Posterior vena cava (tissue), 2 donors: ENCODE measurements at places on chromosomes 11 and 22. TPM values are rescaled to one million over a fixed set of nuclear protein-coding genes. Genes with fewer than 3 reads are reported as not detected.

Gene DRD2
- 0.51 TPM for total RNA-seq

Gene TRIM6
- 3.2 TPM for total RNA-seq

Gene LIF
- 2.6 TPM for total RNA-seq

Gene OR52H1
- total RNA-seq, result 0.24 TPM

Gene GGTLC3
- total RNA-seq, result not detected

Gene SLC22A8
- total RNA-seq, result not detected

Gene CSF2RB
- 7.7 TPM for total RNA-seq

Gene LDHAL6A
- not detected for total RNA-seq

Gene CRYBB2
- not detected for total RNA-seq

Gene TNNT3
- 17.9 TPM for total RNA-seq

Gene KRTAP5-2
- total RNA-seq, result not detected

GRCh38 chr22:31332886-31333285, 13.3 kb downstream of the PATZ1 start:
- DNase-seq, result no peak

DNA sequence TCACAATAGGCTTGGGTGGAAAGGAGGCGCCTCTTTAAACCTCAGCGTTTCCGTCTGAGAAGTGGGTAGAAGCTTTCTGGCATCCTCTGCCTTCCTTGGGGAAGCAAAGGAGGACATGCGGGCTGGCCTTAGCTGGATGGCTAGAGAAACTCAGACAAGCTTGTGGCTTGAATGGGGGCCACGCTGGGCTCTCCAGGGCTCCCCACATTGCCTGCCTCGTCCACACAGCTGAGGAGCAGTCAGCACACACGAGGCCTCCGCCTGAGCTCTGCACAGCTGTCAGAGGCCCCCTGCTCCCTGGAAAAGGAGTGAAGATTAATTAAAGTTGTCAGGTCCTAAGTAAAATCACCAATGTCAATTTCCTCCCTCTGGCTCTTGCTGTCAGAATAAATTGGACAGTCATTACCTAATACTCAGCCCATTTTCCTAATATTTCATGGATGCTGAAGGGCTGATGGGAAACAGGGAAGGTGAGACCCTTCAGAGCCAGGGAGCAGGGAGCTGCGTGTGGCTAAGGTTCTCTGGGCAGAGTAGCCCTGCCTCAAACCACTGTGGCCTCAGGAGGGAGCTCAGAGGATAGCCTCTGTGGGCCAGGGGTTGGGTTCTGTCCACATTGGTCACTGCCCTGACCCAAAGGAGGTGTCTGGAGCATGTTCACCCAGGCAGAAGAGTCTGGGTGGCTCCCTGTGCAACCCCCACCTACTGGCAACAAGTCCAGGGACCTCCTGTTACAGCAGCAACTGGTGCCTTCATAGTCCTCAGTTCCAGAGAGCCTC, 118.3 kb upstream of the CD82 start:
- DNase-seq, result peak; percentile 58

GRCh38 chr11:43962383-43963278, 20.2 kb downstream of the C11orf96 start:
- DNase-seq, result no peak

- no peak for DNase-seq
These were observed 378.8 kb downstream of the DCDC1 start for GRCh38 chr11:30990625-30991296.

GRCh38 chr22:35399678-35400500, at the start of gene MCM5:
MCM5 (plus strand) TSS chr22:35400140; CDS start chr22:35400439, 299 bp downstream.
- peak; percentile 99 for DNase-seq

- DNase-seq, result no peak
These were observed 4.5 kb downstream of the ADAMTS15 start for GRCh38 chr11:130452940-130453339.

GRCh38 chr22:50205781-50206569, 5.2 kb downstream of the SELENOO start:
- DNase-seq, result no peak

DNA sequence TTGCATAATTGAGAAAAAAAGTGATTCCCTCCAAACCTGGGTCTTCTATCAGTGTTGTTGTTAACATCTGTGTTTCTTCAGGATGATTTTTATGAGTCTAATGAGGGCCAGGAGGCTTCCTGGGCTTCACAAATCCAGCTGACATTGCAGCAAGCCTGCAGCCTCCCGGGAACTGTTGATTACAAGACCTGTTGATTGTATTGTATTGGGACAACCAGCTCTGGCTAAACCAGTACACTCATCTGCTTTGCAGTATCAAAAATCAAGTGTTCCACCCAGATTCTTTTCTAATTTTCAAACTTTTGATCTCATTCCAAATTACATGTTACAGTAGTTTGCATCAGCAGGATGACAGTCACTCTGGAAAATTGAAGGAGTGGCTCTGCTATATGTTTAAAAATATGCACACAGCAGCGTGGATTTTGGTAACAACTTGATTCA, 16.1 kb upstream of the PRSS23 start:
- DNase-seq, result no peak

GRCh38 chr11:19187833-19188258, 13.9 kb downstream of the CSRP3 start:
- no peak for DNase-seq

DNA sequence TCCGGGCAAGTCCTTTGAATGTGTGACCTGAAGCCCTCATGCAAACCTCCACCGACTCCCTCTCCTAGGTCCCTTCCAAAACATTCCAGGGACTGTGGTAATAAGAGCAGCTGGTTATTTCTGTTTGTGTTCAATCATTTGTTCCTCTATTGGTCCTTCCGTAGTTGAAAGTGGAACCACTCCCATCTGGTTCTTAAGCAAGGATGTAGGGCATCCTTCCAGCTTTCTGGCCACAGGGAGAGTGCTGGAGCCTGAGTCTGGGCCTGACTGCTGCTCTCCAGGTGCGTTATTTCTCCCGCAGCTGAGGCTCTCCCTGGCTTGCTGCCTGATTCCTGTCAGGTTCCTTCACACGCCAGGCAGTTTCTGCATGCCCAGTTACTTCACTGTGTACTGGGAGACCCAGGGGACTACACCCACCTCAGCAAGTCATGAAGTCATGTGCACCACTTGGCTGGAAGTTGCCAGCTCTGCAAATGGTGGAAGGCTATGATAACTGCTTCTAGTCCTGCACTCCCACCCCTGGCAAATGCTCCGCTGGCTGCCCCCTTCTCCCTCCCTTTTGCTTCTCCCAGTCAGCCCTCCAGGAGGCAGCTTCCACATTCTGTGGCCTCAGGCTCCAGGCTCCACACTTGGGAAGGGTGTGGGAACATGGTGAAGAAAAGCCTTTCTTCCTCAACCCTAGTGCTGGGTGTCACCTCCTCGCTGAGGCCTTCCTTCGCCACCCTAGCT, 4.0 kb upstream of the ALX4 start:
- DNase-seq, result peak; percentile 36

DNA sequence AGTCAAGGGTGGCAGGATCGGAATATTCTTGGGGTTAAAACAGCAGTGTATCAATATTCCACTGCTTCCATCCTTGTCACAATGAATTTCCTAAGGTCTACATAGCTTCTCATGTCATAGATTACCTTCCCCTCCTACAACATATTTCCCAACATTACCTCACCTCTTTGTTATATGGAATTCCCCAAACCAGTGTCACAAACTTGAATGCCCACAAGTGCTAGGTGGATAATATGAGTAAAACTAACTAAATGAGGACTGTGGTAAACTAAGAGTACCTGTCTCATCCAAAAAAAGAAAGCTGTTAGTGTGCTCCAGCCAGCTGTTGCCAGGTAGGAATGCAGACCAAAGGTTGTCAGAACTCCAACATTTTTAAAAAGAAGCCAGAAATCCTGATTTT, 17.0 kb upstream of the NUCB2 start:
- DNase-seq, result no peak
